Stimulated activated CD4-positive, alpha-beta T cell treated with anti-CD3 and anti-CD28 coated beads, TNF-alpha, amount 100 ng/mL, for 48 hours (primary cell): ENCODE measurements at places on chromosomes 1 and 21.

GRCh38 chr1:22535399-22535798 lies 27.9 kb upstream of the EPHA8 start:
- DNase-seq: no peak

DNA sequence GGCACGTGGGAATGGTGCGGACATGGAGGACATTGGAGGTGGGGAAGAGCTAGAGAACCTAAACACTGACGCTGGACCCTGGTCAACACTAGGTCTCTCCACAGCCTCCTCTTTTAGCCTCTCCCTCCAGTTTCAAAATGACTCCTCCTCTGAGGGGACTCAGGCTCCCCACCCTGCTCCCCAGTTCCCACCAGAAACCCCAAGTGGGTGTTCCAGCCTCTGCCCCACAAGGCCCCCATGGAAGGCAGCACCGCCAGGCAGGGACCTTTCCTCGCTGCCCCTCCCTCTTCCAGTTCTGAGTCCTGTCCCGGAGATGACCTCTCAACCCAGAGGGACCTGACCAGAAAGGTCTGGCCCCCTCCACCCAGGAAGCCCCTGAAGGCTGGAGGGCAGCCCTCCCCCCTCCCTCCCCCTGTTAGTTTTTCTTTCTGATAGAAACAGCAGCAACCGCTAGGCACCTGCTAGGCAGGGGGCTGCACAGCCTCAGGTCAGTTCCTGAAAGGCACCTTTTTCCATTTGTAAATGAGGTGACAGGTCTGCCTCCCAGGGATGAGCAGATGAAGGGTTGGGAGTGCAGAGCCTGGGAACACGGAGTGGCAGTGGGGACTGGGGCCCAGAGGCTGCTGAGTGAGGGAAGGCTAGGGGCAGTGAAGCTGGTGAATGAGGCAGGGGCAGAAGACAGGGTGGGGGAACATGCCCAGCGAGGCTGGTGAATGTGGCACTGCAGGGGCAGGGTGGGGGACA lies 9.3 kb upstream of the ITGB2 start:
- DNase-seq: no peak

- no peak for DNase-seq
These were observed 466.7 kb downstream of the SMYD3 start for GRCh38 chr1:246040200-246040890.

DNA sequence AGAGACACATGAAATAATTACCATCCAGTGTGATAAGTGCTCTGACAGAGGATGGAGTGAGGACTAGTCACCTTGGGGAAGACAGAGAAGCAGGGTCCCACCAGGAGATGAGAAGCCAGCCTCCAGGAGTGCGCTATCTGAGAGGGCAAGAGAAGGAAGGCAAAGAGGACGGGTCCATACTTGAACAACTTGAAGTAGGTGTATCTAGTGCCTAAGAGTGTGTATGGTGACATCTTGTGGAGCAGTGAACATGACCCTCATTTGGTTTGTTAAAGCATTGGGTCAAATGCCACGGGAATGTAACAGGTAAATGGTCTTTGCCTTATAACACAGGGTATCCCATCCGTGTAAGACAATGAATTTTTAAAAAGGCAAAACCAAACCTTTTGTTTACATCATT lies 39.8 kb downstream of the MRPL39 start:
- DNase-seq: no peak

DNA sequence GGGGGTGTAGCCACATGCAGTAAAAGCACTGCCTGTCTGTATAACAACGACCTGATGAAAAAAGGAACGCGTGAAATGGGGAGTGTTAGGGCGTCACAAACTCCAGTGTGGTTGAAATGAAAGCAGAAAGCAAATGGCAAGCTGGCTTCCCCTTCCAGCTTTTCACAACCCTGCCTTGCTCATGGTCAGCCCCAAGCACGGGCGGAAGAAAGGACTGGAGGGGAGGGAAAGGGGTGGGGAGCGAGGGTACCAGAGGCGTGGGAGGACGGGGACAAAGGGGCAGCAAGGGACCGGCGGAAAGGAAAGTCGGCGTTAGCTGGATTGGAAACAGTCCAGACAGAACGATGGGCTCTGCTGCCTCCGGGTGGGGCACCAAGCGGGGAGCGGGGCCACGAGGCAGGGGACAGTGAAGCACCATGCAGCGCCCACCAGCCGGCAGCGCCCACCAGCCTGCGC lies 9.6 kb downstream of the VPS26C start:
- no peak for DNase-seq

DNA sequence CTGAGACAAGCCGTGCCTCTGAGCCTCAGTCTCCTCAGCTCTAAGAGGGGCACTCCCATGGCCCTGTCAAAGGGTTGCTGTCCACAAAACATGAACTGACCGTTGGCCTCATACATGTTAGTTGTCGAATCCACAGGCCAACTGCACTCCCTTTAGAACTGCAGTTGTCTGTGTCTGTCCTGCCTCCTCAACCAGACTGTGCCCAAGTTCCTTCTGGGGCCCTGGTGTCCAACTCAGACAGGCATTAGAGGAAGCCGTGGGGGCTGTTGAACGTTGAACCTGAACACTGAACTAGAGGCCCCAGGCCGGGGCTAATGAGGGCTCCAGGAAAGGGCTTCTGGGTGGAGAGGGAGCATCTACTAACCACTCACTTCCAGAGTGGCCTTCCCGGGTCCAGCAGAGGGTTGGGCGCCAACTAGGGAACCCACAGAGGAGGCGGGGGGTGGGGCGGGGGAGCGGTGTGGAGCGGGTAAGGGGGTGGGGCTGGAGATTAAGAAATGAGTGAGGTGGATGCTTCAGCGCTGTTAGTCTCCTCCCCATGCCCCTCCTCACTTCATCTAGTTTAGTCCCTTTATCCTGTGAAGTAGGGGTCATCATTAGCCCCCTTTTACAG lies at the start of gene RAB42:
TSS of gene RAB42 (plus strand) at position 558 of the 613 bp plus-strand sequence. CDS start 247 bp downstream, outside the sequence.
- no peak for DNase-seq

DNA sequence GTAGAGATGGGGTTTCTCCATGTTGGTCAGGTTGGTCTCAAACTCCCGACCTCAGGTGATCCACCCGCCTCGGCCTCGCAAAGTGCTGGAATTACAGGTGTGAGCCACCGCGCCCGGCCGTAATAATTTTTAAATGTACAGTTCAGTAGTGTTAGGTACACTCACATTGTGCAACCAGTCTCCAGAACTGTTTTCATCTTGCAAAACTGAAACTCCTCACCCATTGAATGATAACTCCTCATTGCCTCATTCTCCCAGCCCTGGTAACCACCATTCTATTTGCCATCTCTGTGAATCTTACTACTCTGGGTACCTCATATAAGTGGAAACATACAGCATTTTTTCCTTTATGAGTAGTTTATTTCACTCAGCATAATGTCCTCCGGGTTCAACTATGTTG lies 3.4 kb downstream of the NLRP3 start:
- DNase-seq: no peak

DNA sequence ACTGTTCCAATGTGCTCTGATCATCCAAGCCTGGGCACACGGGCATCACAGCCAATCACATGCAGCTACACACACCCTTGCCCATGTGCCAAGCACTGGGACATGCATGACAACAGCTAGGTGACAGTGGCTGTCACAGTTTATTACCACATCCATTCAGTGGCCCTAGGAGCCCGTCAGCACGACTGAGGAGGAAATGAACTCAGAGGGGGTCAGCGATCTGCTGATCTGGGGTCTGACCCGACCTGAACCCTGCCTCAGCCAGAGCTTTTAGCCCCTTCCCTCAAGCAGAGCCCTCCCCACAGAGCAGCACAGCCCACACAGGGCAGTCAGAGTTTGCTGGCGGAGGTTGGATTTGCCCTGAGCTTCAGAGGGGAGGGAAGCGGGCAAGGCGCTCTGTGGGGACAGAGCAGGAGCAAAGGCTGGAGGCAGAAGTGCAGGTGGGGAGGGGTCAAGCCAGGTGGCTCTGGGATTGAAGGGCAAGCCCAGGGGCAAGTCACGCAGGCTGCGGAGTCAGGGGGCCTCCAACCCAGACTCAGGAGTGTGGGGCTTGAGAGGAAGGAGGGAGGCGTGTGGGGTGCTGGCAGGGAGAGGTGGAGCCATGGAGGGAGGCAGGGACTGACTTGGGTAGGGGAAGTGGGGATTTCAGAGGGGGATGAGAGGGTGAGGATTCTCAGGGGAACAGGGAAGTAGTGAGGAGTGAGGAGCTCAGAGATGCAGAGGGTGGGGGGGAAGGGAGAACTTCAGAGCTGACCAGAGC lies 10.4 kb downstream of the SH3BGRL3 start:
- no peak for DNase-seq
